ENCODE measurements at places on chromosomes 2 and 18.
A peak's percentile ranks its signal among the peaks of the same experiment; 100 is the strongest.

DNA sequence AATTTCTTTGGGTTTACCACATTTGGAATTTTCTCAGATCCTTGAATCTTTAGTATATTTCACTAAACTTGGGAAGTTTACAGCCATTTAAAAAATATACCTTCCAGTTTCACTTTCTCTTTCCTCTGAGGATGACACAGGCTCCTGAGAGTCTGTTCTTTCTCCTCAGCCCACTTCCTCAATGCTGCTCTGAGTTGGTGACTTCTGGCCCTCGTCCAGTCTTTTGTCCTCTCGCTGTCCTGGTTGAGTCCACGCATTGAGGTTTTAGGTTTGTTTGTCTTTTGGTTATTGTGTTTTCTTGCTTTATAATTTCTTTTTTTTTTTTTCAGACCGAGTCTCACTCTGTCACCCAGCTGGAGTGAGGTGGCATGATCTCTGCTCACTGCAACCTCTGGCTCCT, 40.7 kb upstream of the GALR1 start:
- peak; percentile 32 for DNase-seq

- no peak for DNase-seq
Measured at GRCh38 chr2:39718483-39718882, 52.8 kb downstream of the TMEM178A start.

DNA sequence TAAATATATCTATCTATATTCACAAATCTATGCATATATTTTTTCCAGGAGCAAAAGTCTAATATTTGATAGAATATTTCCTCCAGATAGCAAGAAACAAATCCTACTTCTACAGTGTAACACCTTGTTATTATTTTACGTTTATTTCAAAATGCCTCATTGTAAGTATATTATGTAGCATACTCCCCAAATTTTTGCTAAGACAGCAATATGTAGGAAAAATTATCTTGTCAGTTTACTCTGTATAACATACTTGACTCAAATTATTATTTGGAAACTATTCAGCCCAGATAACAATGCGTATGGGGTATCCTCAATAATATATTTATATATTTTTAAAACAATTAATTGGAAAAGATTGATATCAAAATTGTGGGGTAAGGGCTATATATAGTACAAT, 313.2 kb downstream of the NR4A2 start:
- DNase-seq: no peak

- DNase-seq: no peak
Measured at GRCh38 chr2:134178138-134178877, 75.6 kb upstream of the MGAT5 start.

- DNase-seq: peak; percentile 70
Measured at GRCh38 chr2:26298638-26299393, 47.1 kb upstream of the SELENOI start.

DNA sequence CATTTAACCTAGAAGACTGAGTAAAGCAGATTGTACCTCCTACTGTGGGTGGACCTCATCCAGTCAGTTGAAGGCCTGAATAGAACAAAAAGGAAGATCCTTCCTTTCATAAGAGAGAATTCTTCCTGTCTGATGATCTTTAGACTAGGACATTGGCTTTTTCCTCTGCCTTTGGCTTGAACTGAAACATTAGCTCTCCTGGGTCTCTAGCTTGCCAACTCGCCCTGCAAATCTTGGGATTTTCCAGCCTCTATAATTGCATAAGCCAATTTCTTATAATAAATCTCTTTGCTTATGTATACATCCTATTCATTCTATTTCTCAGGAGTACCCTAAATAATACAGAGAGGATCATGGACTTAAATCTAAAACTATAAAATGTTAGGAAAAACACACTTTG, 6.2 kb upstream of the KDSR start:
- DNase-seq: no peak

DNA sequence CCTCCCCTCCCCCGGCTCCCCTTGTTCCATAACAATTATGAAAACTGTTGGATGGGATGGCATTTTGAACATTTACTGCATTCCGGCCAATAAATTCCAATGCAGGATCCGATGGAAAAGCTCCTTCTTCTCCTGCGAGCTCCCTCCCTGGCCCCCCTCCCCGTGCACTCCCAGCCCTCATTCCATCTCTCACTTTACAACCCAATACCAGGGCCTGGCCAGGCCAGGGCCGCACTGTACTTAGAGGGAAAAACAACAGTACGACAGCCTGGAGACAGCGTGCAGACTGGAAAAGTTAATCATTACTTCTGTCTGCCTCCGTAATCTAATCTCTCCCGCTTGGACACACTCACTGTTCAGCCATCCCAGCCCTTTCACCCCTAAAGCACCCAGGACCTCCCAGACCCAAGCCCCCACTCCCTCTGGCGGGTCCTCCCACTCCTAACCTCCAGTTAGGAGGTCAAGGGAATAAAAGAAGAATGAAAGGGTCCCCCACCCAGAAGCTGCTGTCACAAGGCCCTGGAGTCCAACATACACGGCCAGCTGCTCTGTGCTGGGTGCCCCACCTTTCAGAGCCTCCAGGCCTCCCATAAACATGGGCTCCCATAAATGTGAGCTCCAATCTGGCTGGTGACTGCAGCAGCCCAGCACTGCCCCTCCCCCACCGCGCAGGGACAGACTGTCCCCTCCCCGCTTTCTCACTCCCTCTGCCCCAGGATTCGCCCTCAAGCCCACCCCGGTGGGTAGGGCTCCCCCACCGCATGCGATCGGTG, 20.6 kb downstream of the SMAD7 start:
- DNase-seq: no peak

DNA sequence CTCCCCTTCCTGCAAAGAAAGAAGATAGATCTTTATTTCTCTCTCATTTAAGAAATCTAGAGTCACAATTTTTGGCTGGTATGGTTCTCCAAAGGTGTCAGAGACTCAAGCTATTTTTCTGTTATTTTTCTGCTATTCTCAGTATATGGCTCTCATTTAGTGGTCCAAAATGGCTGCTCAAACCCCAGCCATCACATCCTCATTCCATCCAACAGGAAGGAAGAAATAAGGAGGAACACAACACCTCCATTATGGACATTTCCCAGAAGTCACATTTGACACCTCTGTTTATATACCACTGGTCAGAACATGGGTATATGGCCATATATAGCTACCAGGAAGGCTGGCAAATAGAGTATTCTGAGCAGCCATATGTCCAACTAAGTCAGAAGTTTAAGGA, 7.4 kb upstream of the DDX1 start:
- no peak for DNase-seq

DNA sequence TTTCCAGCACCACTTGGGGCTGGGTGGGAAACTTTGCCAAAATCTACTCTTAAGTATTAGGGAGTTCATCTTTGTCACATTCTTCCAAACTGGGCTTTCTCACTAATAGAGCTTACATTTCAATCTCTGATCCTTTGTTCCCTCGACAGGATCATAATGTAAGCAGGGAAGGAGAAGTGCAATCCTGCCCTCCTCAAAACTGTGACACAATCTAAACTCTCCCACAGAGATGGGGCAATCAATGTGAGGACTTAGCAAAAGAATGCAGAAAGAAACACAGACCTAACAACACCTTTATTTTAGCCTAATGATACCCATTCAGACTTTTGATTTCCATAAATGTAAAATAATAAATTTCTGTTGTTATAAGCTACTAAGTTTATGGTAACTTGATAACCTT, 40.8 kb downstream of the DSEL start:
- DNase-seq: no peak

GRCh38 chr2:19559596-19560240, 201.3 kb upstream of the OSR1 start:
- no peak for DNase-seq

DNA sequence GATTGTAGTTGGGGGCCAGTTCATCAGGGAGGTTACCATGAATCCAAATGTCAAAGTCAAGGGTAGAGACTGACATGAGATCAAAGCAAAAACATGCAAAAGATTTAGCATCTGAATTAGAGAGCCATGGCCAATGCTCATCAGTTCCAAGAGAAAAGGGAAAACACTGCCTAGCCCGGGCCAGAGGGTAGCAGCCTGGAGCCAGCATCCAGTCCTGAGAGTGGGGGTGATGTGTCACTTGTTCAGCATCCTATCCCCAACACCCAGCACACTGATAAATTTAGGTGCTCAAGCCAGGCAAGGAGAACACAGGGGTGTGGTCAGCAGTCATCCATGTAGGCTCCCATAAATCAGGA, 76.9 kb upstream of the PPP1CB start:
- DNase-seq: no peak

- DNase-seq: no peak
Measured at GRCh38 chr18:23716516-23716915, 27.3 kb downstream of the LAMA3 start.

- no peak for DNase-seq
Measured at GRCh38 chr18:58443671-58444070, 185.2 kb downstream of the ALPK2 start.

DNA sequence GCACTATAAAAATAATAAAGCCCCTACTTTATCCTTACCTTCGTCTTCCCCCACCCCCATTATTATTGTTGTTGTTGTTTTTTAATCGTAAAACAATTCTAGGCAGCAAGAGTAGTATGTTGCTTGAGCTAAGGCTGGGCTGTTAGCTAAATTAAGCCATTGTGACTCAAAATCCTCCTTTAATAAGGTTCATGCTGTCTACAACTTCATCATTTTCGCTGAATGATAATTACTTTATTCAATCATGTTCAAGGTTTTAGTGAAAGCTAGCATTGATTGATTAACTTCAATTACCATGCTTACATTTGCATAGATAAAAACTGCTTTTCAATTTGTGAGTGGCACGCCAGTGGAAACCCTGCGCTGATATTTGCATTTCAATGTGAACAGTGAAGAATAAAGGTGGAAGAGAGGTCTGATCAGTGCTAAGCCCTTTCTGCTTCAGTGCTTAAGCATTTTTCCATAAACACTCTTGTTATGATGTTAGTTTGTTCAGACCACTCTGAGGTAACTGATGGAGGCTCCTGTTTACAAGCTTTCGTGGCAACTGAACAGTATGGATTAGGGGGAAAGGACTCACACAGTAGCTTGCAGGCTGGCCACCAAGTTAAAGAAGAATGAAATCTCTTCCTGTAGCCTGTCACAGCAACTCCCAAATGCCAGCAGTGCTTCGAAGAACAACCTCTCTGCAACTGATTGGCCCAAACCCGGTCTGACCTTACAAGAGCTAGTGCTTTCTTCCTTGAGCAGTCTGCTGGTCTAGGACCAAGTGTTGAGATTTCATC, 156.8 kb downstream of the GPD2 start:
- no peak for DNase-seq

GRCh38 chr2:88658881-88659537, 31.7 kb upstream of the EIF2AK3 start:
- DNase-seq: no peak

GRCh38 chr2:226979004-226979403, 143.2 kb downstream of the RHBDD1 start:
- DNase-seq: peak; percentile 79

DNA sequence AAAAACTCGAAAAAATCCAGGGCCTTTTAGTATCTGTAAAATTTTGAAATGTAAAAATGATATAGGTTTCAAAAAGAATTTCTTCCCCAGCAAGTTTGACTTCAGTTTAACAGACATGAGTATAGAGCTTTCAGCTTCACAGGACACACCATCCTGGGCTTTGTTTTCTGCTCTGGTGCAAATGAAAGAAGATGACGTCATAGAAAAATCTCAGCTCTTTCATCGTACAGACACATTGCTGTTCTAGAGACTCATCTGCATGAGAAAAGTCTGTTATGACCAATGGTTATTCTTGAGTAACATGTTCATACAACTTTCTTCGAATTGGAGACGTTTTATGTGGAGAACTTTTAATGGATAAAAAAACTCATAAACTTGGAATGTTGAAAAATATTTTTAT, 111.7 kb upstream of the DYNAP start:
- DNase-seq: no peak

DNA sequence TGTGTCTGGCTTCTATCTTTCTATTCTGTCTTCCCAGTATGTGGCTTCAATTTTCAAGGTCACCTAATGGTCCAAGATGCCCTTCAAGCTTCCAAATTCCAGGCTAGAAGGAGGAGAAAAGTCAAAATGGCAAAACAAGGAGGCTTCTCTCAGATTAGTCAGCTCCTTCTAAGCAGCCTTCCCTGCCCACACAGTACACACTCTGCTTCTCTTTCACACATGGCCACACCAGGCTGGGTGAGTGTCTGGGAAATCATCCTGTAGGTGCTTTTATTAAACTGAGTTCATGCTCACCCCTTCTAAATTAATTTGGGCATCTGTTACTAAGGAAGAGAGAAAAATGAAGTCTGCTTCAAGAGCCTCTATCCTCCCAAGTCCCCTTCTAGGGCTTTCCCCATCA, 277.2 kb upstream of the MGAT5 start:
- DNase-seq: no peak

GRCh38 chr2:191263050-191263449, 17.8 kb downstream of the MYO1B start:
- DNase-seq: no peak

DNA sequence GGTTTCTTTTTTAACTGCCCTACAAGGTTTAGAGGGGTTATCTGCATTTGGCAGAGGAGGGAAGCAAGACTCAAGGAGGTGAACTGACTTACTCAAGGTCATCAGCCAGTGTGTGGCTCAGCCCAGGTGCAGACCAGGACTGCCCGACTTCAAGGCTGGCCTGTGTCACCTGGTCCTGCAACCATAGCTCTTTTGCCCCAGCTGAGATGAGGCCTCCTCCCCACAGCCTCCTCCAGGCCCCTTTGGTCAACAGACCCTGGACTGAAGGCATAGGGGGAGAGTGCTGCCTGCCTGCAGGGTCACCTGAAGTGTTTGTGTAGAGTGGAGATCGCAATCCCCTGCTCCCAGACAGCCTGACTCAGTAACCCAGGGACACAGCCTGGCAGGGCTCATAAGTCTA, 168.5 kb upstream of the GLI2 start:
- DNase-seq: no peak

DNA sequence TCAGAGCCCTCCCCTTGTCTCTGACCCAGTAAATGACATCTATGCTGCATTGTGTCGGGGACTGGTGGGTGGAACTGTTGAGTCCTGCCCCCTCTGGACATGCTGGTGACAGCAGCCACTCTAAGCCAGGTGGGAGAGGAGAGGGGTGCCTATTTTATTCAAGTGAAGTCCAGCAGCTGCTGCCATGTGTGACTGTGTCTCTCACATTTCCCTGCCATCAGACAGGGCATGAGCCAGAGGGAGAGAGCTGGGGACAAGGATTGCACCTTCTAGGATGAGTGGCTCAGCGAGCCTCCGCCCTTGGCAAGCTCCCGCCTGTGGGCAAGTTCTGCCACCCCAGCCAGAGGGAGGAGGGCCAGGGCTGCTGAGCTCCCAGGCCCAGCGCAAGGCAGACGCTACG, 13.7 kb downstream of the NGEF start:
- no peak for DNase-seq

DNA sequence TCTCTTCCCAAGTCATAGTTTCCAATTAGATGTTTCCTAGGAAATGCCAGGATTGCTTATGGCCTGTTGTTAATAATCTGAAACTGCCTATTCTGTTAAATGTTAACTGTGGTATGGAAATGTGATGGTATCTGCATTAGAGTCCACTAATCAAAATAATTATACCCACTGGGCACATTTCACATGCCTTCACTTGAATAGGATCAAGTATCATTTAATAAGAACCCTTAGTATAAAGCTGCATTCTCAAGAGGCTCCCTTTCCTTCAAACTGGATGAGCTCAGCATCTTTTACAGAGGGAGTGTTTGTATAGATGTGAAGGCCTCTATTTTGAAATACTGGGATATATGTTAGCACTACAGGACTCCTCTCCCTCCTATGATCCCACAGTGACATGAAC, 477.2 kb upstream of the VRK2 start:
- no peak for DNase-seq

GRCh38 chr2:179857236-179857635, 4.2 kb downstream of the ZNF385B start:
- DNase-seq: no peak

- no peak for DNase-seq
Measured at GRCh38 chr18:61749031-61749430, 143.8 kb downstream of the RNF152 start.

GRCh38 chr2:68384485-68385107, 19.5 kb downstream of the PLEK start:
- DNase-seq: peak; percentile 66
